ENCODE measurements at places on chromosomes 12 and 14.

GRCh38 chr12:122265886-122266229 is 436 bp downstream of the VPS33A start:
- no peak for DNase-seq

DNA sequence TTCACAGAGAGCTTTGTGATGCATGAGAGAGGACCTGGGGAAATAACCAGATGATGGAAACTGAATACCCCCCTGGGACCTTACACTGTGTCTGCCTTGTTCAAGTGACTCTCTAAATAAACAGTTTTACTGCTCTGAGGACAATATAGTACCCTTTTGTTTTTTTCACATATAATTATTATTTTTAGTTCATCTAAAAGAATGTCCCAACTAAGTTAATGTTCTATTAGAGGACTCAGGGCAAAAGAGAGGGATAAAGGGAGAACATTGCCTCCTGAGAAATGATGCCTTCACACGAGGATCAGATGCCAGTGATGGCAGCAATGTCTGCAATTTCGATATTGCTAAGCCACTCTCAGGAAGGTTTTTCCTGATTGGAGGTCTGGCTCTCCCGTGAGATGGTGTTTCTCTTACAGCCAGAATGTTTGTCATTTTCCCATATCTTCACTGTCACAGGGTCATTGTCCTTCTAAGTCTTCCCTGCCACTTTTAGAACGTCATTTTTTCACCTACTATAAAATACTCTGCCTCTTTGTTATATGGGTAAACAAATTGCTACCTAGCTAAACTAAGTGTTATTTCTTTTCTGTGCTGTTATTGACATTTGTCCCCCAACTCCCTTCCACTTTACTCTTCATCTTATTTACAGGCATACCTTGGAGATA is 201.6 kb downstream of the RAD51B start:
- DNase-seq, result no peak

GRCh38 chr14:23356662-23357061 is 4.0 kb upstream of the SLC22A17 start:
- DNase-seq, result no peak

GRCh38 chr12:85016413-85016812 is 19.7 kb downstream of the TSPAN19 start:
- DNase-seq, result no peak

- no peak for DNase-seq
Measured at GRCh38 chr12:41794336-41794735, 350.3 kb downstream of the GXYLT1 start.

GRCh38 chr12:70796989-70797388 is 123.5 kb downstream of the PTPRR start:
- DNase-seq, result no peak

Measured in cortex of kidney (tissue), 1 donor.